Mucosa of descending colon (tissue), 3 donors: ENCODE measurements at places on chromosomes 4 and X. TPM values are rescaled to one million over a fixed set of nuclear protein-coding genes. Genes with fewer than 3 reads are reported as not detected.

DNA sequence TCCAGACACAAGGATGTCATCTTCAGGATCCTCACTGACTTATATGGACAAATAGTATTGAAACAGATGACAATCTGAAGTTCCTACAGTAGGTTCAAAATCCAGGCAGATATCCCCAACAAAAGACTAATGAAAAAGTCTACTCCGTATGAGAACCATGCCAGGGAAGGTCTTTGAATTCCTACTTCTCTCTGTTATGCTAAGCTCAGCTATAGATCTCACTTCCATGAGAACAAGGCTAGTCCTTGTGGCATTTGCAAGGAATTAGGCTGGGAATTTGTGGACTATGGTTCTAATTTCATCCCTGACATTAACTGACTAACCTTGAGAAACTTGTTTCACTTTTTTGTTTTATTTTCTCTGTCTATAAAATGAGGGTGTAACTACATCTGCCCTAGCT is 229.8 kb downstream of the IL1RAPL2 start:
- no peak for DNase-seq

DNA sequence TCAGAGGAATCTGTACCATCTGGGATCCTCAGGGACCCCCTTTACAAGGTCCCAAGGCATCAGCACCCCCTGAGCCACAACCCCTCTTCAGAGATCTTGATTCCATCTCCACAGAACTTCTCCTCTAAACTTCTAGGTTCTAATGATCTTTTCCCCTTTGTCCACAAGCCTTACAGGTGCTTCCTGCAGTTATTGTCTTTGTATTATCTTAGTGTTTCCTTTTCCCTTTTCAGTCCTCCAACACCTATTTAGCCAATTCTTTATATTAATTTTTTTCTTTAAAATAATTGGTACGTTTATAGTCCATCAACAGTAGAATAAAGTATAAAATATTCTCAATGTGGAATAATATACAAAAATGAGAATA is 35.2 kb upstream of the FAM241A start:
- no peak for DNase-seq

GRCh38 chrX:18654875-18655836 is 16.8 kb downstream of the RS1 start:
- no peak for DNase-seq

- DNase-seq = no peak
Observed at GRCh38 chr4:48445704-48446103, 37.4 kb upstream of the SLC10A4 start.

DNA sequence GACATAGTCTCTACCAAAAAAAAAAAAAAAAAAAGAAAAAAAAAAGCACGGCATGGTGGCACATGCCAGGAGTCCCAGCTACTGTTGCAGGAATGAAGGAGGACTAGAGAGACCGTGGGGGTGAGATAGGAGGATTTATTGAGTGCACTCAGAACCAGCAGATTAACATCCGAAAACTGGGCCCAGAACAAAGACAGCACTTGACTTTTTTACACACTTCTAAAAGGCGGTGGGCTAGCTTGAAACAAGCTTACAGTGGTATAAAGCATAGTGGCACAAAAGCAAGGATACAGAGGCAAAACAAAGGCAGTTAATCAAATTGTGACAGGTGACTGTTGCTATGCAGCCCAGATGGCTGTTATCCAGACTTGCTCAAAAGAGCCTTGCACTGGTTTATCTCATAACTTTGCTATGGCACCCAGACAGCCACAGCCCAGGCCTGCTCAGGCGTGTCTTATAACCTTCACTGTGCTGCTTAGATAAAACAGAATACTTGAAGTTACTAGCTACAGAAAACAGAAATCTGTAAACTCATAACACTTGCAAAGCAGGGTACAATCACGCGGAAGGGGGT is 9.9 kb upstream of the PI4K2B start:
- DNase-seq = no peak

DNA sequence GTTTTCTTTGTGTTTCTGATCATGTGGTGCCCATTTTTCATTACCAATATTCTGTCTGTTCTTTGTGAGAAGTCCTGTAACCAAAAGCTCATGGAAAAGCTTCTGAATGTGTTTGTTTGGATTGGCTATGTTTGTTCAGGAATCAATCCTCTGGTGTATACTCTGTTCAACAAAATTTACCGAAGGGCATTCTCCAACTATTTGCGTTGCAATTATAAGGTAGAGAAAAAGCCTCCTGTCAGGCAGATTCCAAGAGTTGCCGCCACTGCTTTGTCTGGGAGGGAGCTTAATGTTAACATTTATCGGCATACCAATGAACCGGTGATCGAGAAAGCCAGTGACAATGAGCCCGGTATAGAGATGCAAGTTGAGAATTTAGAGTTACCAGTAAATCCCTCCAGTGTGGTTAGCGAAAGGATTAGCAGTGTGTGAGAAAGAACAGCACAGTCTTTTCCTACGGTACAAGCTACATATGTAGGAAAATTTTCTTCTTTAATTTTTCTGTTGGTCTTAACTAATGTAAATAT is 110.4 kb downstream of the IL13RA2 start:
- DNase-seq = no peak

DNA sequence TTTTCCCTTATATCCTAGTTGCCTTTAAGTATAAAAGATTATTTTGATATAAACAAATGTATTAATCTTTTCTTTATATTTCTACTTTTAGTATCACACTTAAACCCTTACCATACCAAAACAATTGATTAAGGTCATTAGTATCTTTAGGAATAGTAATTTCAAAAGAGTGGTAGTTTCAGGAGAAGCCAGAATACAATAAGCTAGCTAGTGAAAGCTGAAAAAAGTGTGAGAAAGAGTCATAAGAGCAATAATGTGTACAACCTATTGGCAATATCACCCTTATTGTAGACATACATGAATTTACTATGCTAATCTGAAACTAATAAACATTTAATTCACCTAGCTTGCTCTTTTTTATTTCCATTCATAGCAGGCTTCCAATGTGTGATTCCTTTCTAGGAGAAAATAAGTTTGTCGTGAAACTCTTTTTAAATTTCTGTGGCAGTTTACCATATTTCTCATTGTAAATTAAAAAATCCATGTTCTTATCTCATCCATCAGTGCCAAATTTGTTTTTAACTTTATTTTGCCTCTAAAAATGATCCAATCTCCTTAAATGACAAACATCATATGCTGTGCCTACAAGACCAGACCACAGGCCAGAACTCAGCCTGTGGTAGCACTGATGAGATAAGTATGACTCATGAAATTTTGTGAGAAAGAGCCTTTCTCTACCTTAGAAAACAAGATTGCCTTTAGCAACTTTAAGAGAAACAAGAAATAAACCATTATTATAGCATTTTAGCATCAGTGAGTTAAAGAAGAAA is 8.1 kb downstream of the NEK1 start:
- DNase-seq = no peak

- no peak for DNase-seq
Observed at GRCh38 chr4:120853161-120853935, 69.2 kb downstream of the PRDM5 start.

DNA sequence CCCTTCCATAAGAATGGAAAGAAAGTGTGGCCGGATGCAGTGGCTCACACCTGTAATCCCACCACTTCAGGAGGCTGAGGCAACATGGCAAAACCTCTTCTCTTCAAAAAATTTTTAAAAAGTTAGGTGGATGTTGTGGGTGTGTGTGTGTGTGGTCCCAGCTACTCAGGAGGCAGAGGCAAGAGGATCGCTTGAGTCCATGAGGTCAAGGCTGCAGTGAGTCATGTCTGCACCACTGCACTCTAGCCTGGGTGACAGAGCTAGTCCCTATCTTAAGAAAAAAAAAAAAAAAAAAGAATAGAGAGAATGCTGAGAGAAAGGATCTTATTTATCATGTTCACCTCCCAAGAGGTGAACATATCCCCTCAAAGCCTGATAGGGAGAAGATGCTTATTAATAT is 492.1 kb upstream of the SMIM31 start:
- no peak for DNase-seq

DNA sequence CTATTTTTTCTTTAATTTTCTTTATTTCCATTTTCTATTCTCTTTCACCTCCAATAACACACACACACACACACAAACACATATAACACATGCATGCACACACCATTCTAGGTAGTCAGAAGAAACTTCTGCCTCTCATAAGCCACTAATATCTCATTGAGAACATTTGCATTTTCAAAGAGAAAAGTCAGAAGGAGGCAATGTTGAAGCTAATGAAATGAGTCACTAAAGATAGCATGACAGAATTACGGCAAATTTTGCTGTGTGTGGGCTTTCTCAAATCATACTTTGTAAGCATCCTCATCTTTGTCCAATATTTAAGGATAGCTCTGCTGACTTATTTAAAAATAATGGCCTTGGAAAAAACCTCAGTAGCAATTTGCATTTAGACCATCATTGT is 291.3 kb downstream of the GUCY2F start:
- no peak for DNase-seq

DNA sequence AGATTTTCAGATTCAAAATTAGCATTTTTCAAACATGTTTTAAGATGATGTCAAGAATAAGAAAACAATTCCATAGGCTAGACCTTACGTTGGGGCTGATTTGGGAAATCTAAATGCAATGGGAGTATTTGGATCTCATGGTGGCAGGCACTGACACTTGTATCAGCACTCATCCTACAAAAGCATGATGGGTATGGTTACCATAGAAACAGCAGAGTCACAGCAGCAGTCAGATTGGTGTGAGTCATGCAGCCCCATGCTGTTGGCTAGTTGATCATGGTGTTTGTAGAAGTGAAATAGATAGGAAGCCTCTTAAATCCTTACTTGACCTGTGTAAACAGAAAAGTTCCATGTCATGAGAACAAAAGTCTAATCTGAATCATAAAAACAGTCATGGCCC is 1637.3 kb upstream of the PABPC4L start:
- no peak for DNase-seq

GRCh38 chrX:27968352-27968751 is 12.9 kb downstream of the DCAF8L1 start:
- no peak for DNase-seq

DNA sequence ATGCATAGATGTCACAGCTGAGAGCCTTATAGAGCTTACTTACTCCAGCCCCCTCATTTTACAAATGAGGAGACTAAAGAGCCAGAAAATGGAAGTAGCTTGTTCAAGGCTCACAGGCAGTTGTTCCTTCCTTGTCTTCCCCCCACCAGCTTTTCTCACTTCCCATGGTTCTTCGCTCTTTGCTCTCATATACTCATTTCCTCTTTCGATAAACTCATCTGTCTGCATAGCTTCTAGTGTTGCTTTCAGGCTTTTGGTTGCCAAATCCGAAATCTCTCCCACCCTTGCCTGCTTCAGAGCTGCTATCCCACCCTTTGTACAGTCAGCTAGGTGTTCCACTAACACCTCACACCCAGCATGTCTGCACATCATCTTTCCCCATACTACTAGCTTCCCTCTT is 25.0 kb upstream of the GJB1 start:
- no peak for DNase-seq

- no peak for DNase-seq
Observed at GRCh38 chr4:173044340-173044739, 124.3 kb upstream of the GALNT7 start.

DNA sequence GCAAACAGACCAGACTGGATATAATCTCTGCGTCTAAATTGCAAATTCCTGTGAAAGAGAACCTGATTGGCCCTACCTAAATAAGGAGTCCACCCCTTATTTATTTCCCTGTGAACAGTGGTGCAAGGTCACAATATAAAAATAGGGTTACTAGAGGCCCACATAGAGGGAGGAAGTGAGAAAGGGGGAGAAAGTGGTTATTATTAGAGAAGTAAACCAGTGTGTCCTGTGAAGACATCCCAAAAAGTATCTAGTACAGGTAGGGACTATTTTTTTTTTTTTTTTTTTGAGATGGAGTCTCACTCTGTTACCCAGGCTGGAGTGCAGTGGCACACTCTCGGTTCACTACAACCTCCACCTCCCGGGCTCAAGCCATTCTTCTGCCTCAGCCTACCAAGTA is 15.0 kb upstream of the FRYL start:
- no peak for DNase-seq

DNA sequence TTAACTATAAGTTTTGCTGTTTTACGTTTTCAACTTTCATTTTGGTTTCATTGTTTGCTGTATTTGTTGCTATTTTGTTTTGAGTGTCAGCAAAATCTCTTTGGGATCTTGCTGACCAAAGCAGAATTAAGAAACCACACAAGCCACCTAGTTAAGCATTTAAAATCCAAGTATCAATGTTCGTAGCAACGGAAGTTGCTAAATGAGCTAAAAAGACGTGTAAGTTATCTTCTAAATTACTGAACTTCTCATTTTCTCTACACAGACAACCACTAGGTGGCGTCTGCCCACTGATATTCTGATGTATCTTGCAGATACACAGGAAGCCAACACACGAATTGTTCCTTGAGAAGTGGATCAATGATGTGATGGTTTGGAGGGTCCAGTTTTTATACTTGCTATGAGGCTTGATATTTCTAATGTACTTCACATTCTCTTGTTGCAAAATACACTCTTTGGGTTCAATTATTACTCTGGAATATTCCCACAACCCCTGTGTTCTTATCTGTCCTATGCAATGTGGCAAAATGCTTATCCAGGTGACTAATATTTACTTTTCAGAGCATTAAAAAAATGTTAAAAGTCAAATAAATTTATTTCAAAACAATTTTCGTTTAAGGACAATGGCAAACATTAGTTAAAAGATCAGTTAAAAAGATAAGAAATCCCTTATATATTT is 250.5 kb downstream of the TECRL start:
- DNase-seq = peak; percentile 68

DNA sequence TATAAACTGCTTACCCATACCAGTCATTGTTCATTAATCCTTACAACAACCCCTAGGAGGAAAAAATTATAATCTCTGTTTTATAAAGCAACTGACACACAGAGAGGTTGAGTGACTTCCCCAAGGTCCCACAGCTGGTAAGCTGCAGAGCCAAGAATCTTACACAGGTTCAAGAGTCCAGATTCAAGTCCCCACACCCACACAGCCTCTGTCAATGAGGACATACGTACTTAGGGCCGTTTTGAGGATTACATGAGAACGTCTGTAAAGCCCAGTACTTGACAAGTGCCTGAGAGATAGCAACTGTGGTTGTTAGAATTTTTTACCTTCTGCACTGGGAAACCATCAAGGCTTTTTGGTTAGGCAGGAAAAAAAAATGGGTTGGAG is 556 bp upstream of the SLC25A43 start:
- peak; percentile 52 for DNase-seq

The TMEM271 gene
- not detected for total RNA-seq

The FAM9C gene
- total RNA-seq = not detected

The FAM184B gene
- total RNA-seq = 0.41 TPM

The ZNF185 gene
- 4.2 TPM for total RNA-seq

The PKD2 gene
- total RNA-seq = 7.0 TPM

The HGFAC gene
- total RNA-seq = 0.95 TPM

The ALAS2 gene
- total RNA-seq = not detected

The FABP2 gene
- total RNA-seq = 12.1 TPM

The AKAP14 gene
- total RNA-seq = not detected

The USP26 gene
- not detected for total RNA-seq

The SRPK3 gene
- total RNA-seq = 1.0 TPM

The OPRPN gene
- total RNA-seq = not detected
